Fibroblast of the aortic adventitia (primary cell): ENCODE measurements at places on chromosomes 16 and 17.

DNA sequence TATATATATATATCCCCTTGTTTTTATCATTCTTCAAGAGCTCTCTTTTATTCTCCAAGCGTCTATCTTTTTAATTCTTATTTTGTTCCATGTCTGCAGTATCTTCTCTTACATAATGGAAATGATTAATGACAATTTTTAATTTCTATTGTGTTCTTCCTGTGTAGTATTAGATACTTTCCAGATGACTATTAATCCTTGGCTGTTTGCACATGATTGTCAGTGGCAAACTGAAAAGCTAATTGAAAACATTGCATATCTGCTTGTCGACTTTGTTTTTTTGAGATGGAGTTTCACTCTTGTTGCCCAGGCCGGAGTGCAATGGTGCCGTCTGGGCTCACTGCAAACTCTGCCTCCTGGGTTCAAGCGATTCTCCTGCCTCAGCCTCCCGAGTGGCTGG lies 124.7 kb downstream of the BCAS3 start:
- no peak for DNase-seq

DNA sequence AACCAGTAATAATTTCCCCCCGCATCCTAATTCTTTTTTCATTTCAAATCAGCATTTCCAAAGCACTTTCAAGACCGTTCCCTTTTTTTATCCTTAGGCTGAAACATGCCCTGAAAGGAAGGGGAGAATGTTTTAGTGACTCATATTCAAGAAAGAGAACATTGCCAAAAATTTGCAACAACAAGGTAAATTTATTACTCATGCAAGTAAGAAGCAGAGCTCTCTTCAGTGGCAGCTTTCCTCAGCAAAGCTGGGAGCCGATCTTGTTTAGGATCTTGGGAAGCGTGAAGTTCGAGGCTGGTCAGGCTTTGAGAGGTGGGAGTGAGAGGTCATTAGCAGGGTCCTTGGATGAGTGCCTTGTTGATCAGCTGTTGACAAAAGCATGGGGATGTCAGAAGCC lies 129.5 kb downstream of the PRKCA start:
- peak; percentile 91 for DNase-seq

- DNase-seq = no peak
Measured at GRCh38 chr17:61313461-61314326, 85.9 kb upstream of the TBX2 start.

- DNase-seq = peak; percentile 23
Measured at GRCh38 chr16:29975811-29976511, 2.3 kb downstream of the TAOK2 start.

GRCh38 chr16:1101573-1102332 lies 5.7 kb upstream of the C1QTNF8 start:
- no peak for DNase-seq

GRCh38 chr17:16927641-16928321 lies 44.1 kb downstream of the TNFRSF13B start:
- no peak for DNase-seq

- no peak for DNase-seq
Measured at GRCh38 chr17:6450926-6451832, 6.9 kb downstream of the PIMREG start.

GRCh38 chr17:80097844-80098691 lies 3.3 kb upstream of the GAA start:
- no peak for DNase-seq

- peak; percentile 1 for DNase-seq
Measured at GRCh38 chr17:32671896-32672295, 185.1 kb downstream of the CDK5R1 start.

- DNase-seq = no peak
Measured at GRCh38 chr17:81414756-81415516, 19.7 kb downstream of the BAHCC1 start.

DNA sequence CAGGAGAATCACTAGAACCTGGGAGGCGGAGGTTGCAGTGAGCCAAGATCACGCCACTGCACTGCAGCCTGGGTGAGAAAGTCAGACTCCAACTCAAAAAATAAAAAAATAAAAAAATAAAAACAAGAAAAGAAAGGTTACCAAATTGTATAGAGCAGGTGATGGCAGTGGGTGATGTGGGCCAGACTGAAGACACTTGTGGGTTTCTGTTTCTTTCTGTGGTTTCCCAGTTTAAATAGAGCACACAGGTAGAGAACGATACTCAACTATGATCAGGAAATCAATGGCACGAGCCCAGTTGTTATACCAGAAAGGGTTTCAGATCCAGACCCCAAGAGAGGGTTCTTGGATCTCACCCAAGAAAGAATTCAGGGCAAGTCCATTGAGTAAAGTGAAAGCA lies 32.6 kb downstream of the NUBP1 start:
- no peak for DNase-seq

GRCh38 chr17:71461498-71462169 lies 659.2 kb upstream of the SOX9 start:
- no peak for DNase-seq
